Karpas-422 (cell line): ENCODE measurements at places on chromosomes 5 and 9.

- no peaks in the 10 kb centered on the region for H3K4me1 ChIP-seq
- no peak for DNase-seq
Observed at GRCh38 chr9:136527131-136527530, 18.7 kb downstream of the NOTCH1 start.

DNA sequence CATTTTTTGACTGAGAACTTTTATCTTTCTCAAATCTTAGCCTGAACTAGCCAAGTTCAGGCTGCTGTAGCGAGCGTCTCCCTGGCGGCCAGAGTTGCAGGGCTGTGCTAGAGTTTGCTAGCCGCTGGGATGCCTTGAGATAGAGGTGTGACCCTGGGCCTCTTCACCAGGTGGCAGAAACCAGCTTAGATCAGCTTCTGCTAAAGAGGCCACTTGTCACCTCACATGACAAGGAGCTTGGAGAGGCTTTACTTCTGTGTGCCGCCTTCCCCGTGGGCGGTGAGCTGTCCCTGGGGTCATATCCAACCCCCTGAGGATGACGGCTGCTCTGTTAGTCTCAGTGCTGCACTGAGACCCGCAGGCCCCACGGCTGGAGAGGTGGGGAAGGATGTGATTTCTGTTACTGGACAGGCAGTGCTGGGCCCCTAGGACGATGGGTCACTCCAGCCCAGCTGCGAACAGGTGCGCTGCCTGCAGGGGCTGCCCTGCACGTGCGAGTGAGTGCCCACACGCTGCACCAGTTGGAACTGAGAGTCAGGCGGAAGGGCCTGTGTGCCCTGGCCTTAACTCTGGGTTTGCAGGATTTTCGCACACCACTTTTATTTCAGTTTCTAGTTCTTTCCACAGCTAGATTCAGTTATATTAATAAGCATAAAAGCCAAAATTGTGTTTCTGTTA lies 63.8 kb downstream of the EHMT1 start:
- H3K27ac ChIP-seq, result no peak overlapping the region
- no peaks in the 10 kb centered on the region for H3K4me1 ChIP-seq
- H3K36me3 ChIP-seq, result peaks cover 3% of the 10 kb centered on the region; the same call in 1 of the 2 replicates
- DNase-seq, result no peak
- H3K27me3 ChIP-seq, result no peaks in the 10 kb centered on the region
- H3K4me3 ChIP-seq, result no peak overlapping the region

- no peaks in the 10 kb centered on the region for H3K27me3 ChIP-seq
- H3K36me3 ChIP-seq, result no peaks in the 10 kb centered on the region
- H3K27ac ChIP-seq, result no peak overlapping the region
- H3K4me3 ChIP-seq, result no peak overlapping the region
Observed at GRCh38 chr5:83025690-83026478, 51.3 kb downstream of the TMEM167A start.

DNA sequence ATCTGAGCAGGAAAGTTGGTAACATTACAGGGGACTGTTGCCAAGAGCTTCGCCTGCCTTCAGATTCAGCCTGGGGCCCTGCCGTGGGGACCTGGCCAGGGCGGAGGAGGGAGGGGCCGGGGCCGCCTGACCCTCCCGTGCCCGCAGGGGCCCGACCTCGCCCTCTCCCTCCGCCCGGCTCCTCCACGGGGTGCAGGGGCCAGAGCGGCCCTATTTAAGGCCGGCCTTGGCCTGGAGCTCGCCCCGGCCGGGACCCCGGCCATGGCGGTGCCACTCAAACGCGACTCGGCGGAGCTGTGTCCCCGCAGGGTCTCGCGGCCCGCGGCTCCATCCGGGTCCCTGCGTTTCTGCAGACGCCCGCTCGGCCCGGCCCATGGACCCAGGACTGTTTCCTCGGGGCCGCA lies 757 bp downstream of the TMEM250 start:
- H3K36me3 ChIP-seq, result no peaks in the 10 kb centered on the region
- H3K27me3 ChIP-seq, result no peaks in the 10 kb centered on the region
- no peak for DNase-seq
- H3K27ac ChIP-seq, result peak overlapping the region; percentile 76

DNA sequence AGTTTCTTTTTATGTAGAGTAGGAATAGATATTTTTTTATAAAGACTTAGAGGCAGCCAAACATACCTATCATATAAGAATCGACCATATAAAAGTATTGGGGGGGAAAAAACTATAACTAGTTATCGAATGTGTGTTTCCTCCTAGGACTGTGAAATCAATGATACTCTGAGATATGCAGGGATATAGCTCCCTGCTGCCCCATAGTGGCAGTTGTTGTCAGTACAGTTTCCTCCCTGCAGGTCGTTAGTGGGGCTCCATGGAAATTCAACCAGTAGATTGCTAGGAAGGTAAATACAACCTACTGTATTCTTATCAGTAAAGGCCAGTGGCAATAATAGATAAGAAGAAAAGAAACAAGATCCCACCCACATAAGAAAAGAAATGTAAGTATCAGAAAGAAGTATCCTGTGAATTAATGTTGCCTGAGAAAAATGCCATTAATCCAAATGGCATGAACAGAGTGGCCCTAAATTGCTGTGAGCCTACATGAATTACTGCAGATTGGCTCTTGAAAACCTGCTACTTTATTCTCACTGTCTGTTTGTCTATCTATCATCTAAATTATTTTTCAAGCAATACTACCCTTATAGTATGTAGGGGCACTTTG lies 136.9 kb upstream of the FBN2 start:
- no peaks in the 10 kb centered on the region for H3K4me1 ChIP-seq
- H3K4me3 ChIP-seq, result no peak overlapping the region
- peak; percentile 79 for DNase-seq
- no peaks in the 10 kb centered on the region for H3K36me3 ChIP-seq
- H3K27ac ChIP-seq, result no peak overlapping the region

- H3K4me1 ChIP-seq, result no peaks in the 10 kb centered on the region
- H3K4me3 ChIP-seq, result no peak overlapping the region
- DNase-seq, result no peak
- H3K27ac ChIP-seq, result no peak overlapping the region
Observed at GRCh38 chr5:92641031-92641962, 939.7 kb downstream of the NR2F1-AS1 start.
